ENCODE measurements at places on chromosomes 16 and 17.

GRCh38 chr16:66857437-66857836, 13.2 kb downstream of the CA7 start:
- DNase-seq: no peak

DNA sequence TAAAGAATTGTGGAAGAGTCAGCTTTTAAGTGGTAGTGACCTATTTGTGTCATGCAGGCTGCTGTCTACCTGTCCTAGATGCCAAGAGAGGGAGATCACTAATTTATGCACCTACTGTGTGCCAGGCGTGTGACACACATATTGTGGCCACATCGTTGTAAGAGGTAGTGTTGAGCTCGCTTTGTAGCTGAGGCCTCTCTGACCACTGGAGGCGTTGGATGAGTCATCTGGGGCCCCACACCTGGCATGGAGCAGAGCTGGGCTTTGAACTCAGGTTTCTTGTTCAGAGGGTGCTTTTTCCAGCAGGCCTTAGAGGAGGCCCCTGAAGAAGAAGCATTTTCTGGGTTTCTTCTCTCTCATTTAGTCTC, 52.3 kb upstream of the LGALS9 start:
- DNase-seq: peak; percentile 93

- no peak for DNase-seq
These were observed 7.1 kb upstream of the LGALS3BP start for GRCh38 chr17:78986649-78987328.

DNA sequence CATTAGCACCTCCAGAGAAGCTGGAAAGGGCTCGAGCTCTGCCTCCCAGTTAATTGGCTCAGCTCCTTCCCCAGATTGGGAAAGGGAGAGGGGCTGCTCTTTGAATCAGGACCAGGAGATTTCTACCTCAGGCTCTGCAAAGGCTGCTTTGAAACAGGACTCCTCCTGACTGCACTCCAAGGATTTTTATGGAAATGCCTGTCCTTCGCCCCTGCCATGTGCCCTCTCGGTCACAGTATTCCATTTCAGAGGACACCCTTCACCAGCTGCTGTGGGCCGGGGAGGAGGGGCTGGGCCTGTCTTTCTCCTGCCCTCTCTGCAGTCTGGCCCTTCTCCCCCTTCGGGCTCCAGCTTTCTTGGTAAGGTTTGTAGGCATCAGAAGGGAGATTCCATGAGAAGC, 13.6 kb downstream of the MRM1 start:
- no peak for DNase-seq

GRCh38 chr17:10618202-10618635, 38.9 kb downstream of the MYH3 start:
- DNase-seq: peak; percentile 73

- no peak for DNase-seq
These were observed 114.9 kb upstream of the CDH5 start for GRCh38 chr16:66251476-66252160.
